Fibroblast of skin of back (primary cell): ENCODE measurements at places on chromosomes 1 and 21.

- no peak for DNase-seq
Measured at GRCh38 chr1:205312866-205313562, 8.5 kb downstream of the NUAK2 start.

DNA sequence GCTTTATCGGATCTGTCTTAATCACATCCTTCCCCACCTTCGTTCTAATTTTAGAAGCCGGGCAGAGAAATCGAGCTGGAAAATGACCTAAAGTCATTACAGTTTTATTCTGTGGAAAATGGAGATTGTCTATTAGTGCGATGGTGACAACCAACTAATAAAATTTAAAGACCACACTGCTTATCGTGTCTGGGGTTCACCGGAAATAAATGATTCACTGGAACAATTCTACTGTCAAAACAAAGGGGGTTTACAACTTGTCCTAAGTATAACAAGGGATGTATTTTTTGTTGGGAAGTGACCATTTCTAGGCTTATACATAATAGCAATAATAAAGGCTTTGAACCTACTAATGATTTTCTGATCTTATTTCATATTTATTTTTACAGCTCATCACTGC lies 55.6 kb downstream of the B3GALNT2 start:
- DNase-seq, result no peak

GRCh38 chr1:211133393-211133835 lies 534 bp downstream of the KCNH1 start:
- DNase-seq, result peak; percentile 32

DNA sequence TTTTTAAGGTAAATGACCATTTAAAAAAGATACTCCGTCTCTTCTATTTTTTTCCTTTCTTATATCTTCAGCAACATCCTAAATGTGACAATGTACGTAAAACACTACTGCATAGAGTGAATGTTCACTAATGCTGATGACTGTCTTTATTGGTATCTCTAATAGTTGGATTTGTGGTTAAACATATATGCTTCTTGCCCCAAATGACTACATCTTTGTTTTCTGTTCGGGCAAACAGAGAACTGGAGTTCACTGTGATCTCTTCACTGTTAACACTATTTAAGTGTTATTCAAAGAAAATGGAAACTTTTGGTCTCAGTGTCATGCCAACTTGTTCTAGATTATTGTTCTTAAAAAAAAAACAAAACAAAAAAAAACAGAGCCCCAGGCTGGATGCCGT lies 109.4 kb downstream of the KIF26B start:
- DNase-seq, result peak; percentile 45

GRCh38 chr1:1988061-1988945 lies 15.3 kb downstream of the CFAP74 start:
- no peak for DNase-seq
